ENCODE measurements at places on chromosomes 2 and 18.

GRCh38 chr2:215697003-215697402 is 261.1 kb upstream of the FN1 start:
- H3K27me3 ChIP-seq, result no peaks in the 10 kb centered on the region
- no peak for DNase-seq
- H3K4me1 ChIP-seq, result no peaks in the 10 kb centered on the region
- no peak overlapping the region for H3K4me3 ChIP-seq
- no peak overlapping the region for H3K27ac ChIP-seq

- no peak overlapping the region for H3K27ac ChIP-seq
- H3K4me1 ChIP-seq, result no peaks in the 10 kb centered on the region
- H3K4me3 ChIP-seq, result no peak overlapping the region
Observed at GRCh38 chr2:142834021-142834420, 43.4 kb upstream of the KYNU start.

- H3K4me3 ChIP-seq, result no peak overlapping the region
- no peaks in the 10 kb centered on the region for H3K36me3 ChIP-seq
- no peak for DNase-seq
- no peaks in the 10 kb centered on the region for H3K4me1 ChIP-seq
Observed at GRCh38 chr18:78837754-78838153, 141.9 kb upstream of the SALL3 start.

GRCh38 chr2:1990151-1990589 is 245.9 kb upstream of the PXDN start:
- no peak for DNase-seq
- no peaks in the 10 kb centered on the region for H3K36me3 ChIP-seq
- H3K4me3 ChIP-seq, result no peak overlapping the region
- H3K4me1 ChIP-seq, result no peaks in the 10 kb centered on the region

DNA sequence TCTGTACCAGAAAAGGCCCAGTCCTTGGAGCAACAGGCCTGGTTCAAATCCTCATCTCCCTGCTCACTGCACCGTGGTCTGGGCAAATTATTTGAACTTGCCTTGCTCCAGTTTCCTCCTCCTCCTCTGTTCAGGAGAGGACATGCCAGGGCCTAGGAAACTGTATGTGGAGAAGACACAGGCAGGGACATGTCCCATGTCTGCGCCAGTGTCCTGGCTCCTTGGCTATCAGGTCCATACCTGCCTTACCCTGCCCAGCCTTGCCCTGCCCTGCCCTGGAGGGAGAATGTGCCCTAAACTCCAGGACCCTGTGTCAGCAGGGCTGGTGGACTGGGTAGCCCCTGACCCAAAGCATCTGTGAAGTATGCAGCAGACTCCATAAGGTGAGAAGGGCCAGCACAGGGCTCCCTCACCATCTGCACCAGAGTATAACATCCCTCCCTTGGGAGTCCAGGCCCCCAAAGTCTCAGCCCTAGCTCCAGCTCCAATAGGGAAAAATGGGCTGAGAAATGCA is 165.3 kb downstream of the GALNT1 start:
- no peak overlapping the region for H3K27ac ChIP-seq
- no peak overlapping the region for H3K4me3 ChIP-seq
- H3K27me3 ChIP-seq, result 0 out of 2 replicates have a peak, but pooled peaks cover 7% of the 10 kb centered on the region
- no peaks in the 10 kb centered on the region for H3K4me1 ChIP-seq

DNA sequence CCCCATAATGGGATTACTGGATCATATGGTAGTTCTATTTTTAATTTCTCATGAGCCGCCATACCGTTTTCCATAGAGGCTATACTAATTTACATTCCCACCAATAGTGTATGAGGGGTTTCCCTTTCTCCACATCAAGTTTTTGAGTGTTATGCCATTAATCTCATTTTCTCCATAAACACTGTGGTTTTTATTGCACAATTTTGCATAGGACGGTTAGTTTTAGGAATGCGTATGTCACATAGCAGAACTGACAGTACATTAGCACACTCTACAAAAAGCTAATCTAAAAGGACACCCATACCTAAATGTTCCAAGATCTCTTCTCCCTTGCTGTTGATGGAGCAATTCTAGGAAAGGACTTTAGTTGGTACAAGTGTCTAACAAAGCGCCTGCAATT is 32.5 kb downstream of the DARS1 start:
- H3K4me1 ChIP-seq, result peaks cover 4% of the 10 kb centered on the region
- no peak for DNase-seq
- no peak overlapping the region for H3K4me3 ChIP-seq

- DNase-seq, result peak; percentile 37
- H3K36me3 ChIP-seq, result no peaks in the 10 kb centered on the region
- H3K4me3 ChIP-seq, result no peak overlapping the region
- peaks cover 29% of the 10 kb centered on the region for H3K27me3 ChIP-seq
Observed at GRCh38 chr2:23566241-23567142, 181.5 kb downstream of the KLHL29 start.

- no peaks in the 10 kb centered on the region for H3K27me3 ChIP-seq
- H3K4me3 ChIP-seq, result no peak overlapping the region
- H3K4me1 ChIP-seq, result peaks cover 4% of the 10 kb centered on the region
Observed at GRCh38 chr2:11969774-11970173, 223.3 kb downstream of the LPIN1 start.

DNA sequence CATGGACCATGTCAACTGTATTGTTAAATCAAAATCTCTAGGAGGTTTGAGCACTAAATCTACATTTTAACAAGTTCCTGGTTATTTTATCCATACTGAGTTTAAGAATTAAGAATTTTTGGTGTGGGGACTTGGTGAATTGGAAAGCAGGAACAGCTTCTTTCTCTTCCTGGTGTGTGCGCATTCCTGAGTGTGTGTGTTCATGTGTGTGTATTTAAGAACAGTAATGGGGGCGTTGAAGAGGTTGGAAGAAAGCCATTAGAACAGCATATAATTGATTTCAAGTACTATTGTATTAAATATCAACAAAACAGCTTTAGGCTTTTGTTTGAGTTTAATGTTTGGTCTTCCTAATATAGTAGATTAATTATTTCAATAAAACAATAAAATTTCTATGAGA is 801.3 kb upstream of the ID2 start:
- no peaks in the 10 kb centered on the region for H3K27me3 ChIP-seq
- no peak for DNase-seq
- H3K4me3 ChIP-seq, result no peak overlapping the region
- H3K36me3 ChIP-seq, result no peaks in the 10 kb centered on the region

GRCh38 chr18:3985664-3986063 is 469.4 kb downstream of the DLGAP1 start:
- H3K4me1 ChIP-seq, result peaks cover 4% of the 10 kb centered on the region
- H3K27me3 ChIP-seq, result no peaks in the 10 kb centered on the region
- H3K4me3 ChIP-seq, result no peak overlapping the region

DNA sequence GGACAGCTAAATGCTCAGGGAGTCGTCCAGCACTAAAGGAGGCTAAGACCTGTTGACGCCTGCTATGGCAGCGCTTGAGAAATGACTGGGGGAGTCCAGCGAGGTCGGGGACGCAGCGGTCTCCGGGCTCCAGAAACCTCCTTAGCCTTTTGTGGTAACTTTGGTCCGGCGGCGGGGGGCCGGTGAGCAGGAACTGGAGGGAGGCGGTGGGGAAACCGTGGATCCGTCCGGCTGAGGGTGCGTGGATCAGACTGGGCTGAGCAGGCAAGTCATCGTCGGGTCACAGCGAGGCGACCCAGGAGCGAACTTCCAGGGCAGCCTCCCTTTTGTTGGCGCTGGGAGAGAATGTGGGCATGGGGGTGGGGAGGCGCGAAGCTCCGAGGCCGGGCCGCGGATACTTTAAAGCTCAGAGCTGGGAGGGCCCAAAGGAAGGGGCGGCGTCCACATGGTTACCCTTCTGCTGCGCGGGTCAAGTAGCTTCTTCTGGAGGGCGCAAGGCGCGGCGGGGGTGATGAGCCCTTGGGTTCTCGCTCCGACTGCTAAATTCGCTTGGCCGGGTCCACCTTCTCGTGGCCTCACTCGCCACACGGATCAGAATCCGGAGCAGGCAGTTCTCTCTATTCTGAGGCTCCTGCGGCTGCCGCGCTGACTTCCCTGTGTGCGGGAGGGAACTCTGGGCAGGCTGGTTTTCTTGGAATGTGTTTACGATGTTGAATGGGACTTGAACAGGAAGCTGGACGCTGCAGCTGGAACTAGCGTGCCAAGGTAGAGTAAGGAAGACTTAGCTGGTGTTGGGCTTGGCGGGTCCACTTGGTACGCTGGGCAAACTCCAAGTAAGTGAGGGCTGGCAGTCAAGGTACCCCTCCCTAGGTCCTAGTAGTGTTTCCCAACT is 920 bp downstream of the GULP1 start:
- H3K27ac ChIP-seq, result peak overlapping the region; percentile 96
- H3K36me3 ChIP-seq, result no peaks in the 10 kb centered on the region
- peaks cover 15% of the 10 kb centered on the region for H3K4me1 ChIP-seq
- peak; percentile 39 for DNase-seq

DNA sequence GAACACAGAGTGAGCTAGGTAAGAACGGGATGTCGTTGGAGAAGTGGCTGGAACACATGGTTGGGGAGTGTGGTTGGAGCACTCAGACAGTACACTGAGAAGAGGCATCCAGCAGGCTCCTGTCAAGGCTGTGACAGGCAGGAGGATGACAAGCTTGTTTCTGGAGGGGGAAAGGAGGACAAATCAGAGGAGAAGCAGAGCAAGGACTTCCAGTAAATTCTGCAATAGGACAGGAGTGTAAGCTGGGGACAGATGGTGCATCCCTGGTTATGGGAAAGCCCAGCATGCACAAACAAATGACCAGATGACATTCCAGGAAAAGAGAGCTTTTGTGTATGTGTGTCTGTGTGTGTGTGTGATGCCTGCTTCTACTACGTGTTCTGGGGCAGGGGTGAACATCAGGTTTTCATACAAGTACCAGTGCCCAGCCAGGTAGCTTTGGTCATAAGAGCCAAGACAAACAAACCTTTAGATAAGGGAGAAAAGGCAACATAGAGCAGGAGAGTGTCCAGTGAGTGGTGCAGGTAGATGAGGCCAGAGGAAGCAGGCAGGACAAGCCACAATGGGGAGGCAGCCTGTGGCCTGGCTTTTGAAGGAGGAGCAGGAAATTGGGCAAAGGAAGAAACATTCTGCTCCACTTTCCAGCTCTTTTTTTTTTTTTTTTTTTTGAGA is 32.1 kb upstream of the MAPK4 start:
- H3K36me3 ChIP-seq, result no peaks in the 10 kb centered on the region
- DNase-seq, result no peak
- H3K4me1 ChIP-seq, result no peaks in the 10 kb centered on the region
- H3K4me3 ChIP-seq, result no peak overlapping the region
- H3K27ac ChIP-seq, result no peak overlapping the region

- H3K4me3 ChIP-seq, result no peak overlapping the region
- H3K4me1 ChIP-seq, result peaks cover 7% of the 10 kb centered on the region
- H3K27me3 ChIP-seq, result no peaks in the 10 kb centered on the region
- no peak for DNase-seq
- H3K36me3 ChIP-seq, result no peaks in the 10 kb centered on the region
- H3K27ac ChIP-seq, result no peak overlapping the region
Observed at GRCh38 chr2:101751276-101751815, 53.8 kb downstream of the MAP4K4 start.

DNA sequence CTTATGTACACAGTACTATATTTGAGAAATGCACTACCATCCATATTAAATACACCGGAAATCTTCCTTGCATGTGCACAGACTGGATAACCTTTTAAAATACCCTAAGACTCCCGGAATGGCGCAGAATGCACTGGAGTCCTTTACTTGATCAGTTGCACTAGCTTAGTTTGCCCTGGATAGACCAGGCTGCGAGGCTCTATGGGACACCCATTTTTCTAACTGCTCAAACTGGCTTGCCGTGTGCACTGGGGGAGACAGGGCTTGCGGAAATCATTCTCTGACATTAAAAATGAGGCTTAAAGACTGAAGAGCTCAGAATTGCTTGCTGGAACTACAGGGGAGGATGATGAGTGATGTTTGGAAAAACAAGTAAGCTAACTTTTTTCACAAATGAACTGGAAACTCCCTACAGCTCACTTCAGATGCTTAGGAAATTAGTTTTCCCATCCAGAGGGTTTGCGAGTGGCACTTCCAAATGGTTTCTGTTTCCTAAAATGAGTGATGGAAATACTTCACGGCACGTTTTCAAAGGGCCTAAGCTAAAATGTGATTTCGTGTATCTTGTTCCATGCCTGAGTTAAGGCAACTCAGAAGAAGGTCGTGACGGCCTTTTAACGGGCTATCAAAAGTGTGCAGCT is 2.7 kb downstream of the NCK2 start:
- DNase-seq, result no peak
- H3K27me3 ChIP-seq, result no peaks in the 10 kb centered on the region
- H3K4me3 ChIP-seq, result no peak overlapping the region
- H3K36me3 ChIP-seq, result peaks cover 2% of the 10 kb centered on the region
- H3K4me1 ChIP-seq, result peaks cover 13% of the 10 kb centered on the region
- no peak overlapping the region for H3K27ac ChIP-seq

- no peak overlapping the region for H3K27ac ChIP-seq
- no peak overlapping the region for H3K4me3 ChIP-seq
- H3K36me3 ChIP-seq, result no peaks in the 10 kb centered on the region
- no peak for DNase-seq
- H3K4me1 ChIP-seq, result no peaks in the 10 kb centered on the region
- no peaks in the 10 kb centered on the region for H3K27me3 ChIP-seq
Observed at GRCh38 chr2:21067125-21067524, 23.3 kb upstream of the APOB start.

DNA sequence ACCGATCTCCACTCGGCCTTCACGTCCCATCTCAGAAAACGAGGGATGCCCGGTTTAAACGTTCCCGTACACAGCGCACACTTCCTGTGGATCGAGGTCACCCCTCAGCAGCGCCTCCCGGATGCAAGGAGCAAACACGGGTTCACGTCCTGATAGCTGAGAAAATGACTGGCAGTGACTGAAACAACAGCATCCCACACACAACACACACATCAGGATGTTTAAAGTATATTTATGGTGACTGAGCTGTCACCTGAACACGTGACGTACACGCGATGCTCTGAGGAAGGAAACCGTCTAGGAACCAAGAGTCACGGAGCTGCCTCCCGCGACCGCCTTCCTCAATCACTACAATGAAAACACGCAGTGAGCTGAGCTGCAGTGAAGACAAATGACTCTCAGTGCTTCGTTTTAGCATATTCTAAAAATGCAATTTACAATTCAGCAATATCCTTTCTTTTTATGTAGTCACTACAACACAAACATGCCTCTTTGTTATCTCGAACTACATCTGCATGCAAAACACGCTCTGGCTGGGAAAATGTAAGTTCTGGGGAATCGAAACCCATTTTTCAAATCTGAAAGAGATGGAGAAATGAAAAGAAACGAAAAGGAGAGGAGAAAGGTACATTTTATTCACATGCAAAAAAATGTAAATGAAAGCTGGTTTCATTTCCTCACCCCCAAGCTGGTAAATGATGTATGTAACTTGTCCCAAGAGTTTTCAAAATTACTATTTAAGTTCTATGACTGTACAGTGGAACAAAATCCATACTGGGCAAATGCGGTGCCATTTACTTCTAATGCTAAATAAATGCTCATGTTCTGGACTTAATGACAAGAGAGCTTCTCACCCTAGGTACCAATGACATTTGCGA is 19.8 kb downstream of the HDAC4 start:
- DNase-seq, result no peak
- no peak overlapping the region for H3K27ac ChIP-seq
- no peaks in the 10 kb centered on the region for H3K4me1 ChIP-seq
- H3K4me3 ChIP-seq, result no peak overlapping the region
- no peaks in the 10 kb centered on the region for H3K36me3 ChIP-seq

GRCh38 chr2:84897773-84898172 is 7.7 kb upstream of the TMSB10 start:
- H3K27ac ChIP-seq, result no peak overlapping the region
- no peak for DNase-seq
- H3K4me3 ChIP-seq, result no peak overlapping the region
- H3K27me3 ChIP-seq, result no peaks in the 10 kb centered on the region

GRCh38 chr2:174191342-174192074 is 56.8 kb downstream of the OLA1 start:
- DNase-seq, result no peak
- H3K36me3 ChIP-seq, result peaks cover 18% of the 10 kb centered on the region
- no peaks in the 10 kb centered on the region for H3K27me3 ChIP-seq

- no peak overlapping the region for H3K27ac ChIP-seq
- H3K4me3 ChIP-seq, result no peak overlapping the region
- H3K36me3 ChIP-seq, result no peaks in the 10 kb centered on the region
Observed at GRCh38 chr2:167570370-167570769, 677.0 kb downstream of the STK39 start.

All from K562 (cell line).